ENCODE measurements at places on chromosomes 5 and 9.
A peak's percentile ranks its signal among the peaks of the same experiment; 100 is the strongest.

- no peak for DNase-seq
Measured at GRCh38 chr5:93674138-93674537, 67.3 kb downstream of the POU5F2 start.

GRCh38 chr9:7394002-7394774 is 405.4 kb downstream of the DMAC1 start:
- DNase-seq: no peak

DNA sequence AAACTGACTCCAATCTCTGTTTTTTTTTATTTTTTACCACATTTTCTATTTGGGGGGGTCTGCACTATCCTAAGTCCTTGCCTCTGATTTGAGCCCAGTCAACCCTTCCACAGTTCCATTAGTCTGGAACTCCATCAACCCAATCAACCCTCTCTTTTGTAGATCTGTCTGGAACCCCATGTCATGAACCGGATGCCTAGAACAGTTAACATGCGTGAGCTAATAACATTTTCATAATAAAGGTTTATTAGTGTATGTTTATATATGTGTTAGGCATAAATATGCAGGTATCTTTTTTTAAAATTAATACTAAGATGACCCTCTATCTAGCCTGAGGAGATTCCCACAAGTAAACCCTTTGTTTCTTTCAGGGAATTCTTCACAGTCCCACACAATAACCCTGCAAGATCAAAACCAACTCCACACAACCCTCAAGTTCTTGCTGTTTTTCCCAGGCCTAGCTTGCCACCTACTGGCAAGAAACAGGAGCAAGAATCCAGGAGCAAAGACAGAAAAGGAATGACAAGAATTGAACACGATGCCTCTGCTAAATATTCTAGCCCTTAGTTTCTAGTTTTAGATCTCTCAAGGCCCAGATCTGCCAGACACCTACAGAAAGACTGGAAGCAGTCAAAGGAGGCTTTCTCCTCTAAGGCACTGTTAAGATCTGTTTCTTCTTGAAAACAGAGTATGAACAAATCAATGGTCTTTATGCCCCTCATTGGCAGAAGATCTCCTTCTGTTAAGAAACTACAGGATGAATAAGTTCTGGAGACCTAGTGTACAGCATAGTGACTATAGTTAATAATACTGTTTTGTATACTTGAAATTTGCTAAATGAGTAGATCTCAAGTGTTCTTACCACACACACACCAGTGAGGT is 100.4 kb downstream of the TRIM36 start:
- peak; percentile 31 for DNase-seq

DNA sequence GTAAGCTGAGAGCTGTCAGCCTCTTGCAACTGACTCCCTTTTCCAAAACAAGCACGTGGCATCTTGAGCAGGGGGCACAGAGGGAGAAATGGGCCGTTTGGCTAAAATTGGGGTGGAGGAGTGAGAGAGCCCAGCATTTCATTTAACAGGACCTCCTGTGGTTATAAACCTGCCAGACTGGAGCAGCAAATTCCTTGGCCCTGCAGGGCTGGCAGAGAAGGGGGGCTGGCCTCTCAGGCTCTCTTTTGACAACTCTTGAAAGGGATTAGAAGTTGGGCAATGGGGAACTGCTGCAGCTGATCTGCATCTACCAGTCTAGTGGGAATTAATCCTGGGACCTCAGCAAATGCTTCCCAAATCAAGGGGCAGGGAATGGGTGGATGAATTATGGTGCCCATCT is 7.2 kb upstream of the POU4F3 start:
- DNase-seq: no peak

DNA sequence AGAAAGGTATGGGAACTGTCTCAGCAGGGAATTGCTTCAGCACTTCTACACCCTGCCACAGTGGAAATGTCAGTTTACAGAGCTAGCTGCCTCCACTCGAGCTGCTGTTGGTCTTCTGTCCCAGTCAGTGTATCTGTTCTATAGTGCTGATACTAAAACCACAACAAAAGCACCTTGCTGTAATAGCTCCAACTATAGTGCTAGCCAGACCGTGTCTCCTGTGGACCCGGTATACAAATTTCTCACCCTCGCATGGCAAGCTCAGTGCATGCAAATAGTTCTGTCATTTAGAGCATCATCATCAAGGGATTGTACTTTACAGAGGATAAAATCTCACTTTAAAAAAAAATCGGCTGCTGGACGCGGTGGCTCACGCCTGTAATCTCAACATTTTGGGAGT is 51.5 kb upstream of the IQGAP2 start:
- no peak for DNase-seq

DNA sequence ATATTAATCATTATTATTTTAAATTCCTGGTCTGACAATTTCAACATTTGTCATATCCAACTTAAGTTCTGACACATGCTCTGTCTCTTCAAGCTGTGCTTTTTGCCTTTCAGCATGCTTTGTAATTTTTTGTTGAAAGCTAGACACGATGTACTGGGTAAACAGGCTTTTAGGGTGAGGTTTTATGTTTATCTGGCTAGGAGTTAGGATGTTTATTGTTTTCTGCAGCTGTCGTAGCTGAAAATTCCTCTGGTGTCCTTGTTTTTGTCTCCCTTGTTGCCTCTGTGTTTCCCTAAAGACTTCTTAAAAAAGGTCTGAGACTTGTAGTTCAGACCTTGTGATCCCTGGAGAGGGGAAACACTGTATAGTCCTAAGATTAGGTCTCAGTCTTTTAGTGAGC is 20.6 kb downstream of the TUT7 start:
- DNase-seq: no peak

- DNase-seq: no peak
Measured at GRCh38 chr9:91034976-91035824, 233.6 kb downstream of the SYK start.

- DNase-seq: no peak
Measured at GRCh38 chr9:95533996-95534680, 17.4 kb upstream of the PTCH1 start.

DNA sequence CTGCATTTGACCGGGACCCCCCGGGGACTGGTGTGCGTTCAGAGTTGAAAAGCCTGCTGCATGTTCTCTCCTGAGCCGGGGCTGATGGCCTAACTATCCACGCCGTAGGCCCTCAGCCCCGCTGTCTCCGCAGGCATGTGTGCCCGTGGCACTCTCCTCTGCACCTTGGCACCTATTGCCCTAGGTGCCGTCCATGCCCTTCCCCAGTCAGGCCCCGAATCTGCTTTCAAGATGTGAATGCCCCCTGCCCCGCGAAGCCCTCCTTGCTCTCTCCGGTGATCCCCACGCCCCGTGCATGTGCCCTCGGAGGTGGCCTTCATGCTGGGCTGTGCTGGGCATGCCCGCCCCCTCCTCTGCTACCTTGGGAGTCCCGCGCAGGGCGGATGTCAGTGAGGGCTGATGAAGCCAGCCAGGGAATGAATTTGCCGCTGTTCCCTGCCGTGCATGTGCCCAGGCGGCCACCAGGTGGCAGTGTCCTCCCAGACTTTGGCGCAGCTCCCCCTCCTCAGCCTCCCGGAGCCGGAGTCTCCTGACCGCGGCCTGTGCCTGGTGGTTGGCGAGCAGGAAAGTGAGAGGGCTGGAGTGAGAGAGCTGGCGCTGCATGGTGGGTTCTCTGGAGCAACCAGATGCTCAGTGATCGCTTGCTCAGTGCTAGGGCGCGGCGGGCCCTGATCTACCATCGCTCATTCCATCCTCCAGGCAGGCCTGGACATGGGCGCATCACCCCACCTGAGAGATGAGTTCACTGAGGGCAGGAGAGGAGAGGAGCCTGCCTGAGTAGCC is 112.9 kb upstream of the LMX1B start:
- DNase-seq: peak; percentile 73

GRCh38 chr9:113311961-113312360 is 8.8 kb upstream of the RNF183 start:
- DNase-seq: no peak

- no peak for DNase-seq
Measured at GRCh38 chr9:78406146-78406545, 109.2 kb downstream of the PSAT1 start.

- DNase-seq: no peak
Measured at GRCh38 chr9:14881006-14881405, 29.2 kb downstream of the FREM1 start.

GRCh38 chr5:157477814-157478494 is 17.9 kb downstream of the NIPAL4 start:
- no peak for DNase-seq

DNA sequence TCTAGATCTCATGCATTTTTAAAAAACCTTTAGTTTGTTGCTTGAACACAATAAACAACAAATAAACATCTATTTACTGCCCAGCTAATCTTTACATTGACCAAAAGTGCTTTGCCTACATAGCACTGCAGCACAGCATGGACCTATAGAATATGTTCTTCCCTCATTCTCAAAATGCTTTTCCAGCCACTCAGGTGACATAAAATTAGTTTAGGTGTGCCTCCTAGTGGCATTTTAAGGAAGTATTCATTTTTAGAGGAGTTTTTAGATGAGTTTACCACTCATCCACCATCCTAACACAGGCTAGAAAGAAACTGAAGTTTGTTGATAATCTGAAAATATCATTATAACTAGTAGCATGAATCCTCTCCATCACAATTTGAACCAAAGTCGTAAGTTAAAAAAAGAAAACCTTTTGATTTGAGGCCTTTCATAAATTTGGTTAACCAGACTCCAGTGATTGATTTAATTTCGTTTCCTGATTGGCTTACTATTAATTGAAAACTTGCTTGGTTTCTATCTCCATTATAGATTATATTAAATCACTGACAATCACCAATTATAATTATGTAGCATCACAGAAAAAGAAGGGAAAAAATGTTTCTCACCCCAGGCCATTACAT is 12.6 kb downstream of the PLGRKT start:
- no peak for DNase-seq

Data from suppressor macrophage treated with lipopolysaccharide for 4 hours (primary cell).